ENCODE measurements at places on chromosomes 5 and 9. TPM values are rescaled to one million over a fixed set of nuclear protein-coding genes. Genes with fewer than 3 reads are reported as not detected.

Gene FBP2
- 0.23 TPM for total RNA-seq

Gene PRDM9
- not detected for total RNA-seq

Gene PCDHAC1
- total RNA-seq = 42.7 TPM

Gene NAA35
- 61.8 TPM for total RNA-seq

Gene SLC27A6
- total RNA-seq = 4.6 TPM

Gene BAAT
- 0.23 TPM for total RNA-seq

Gene SNCAIP
- total RNA-seq = 48.2 TPM

Gene RASGEF1C
- total RNA-seq = 8.5 TPM

Gene BRINP1
- total RNA-seq = 93.0 TPM

Gene HOMER1
- total RNA-seq = 109 TPM

Gene SHOC1
- not detected for total RNA-seq

Gene SPATA31C1
- not detected for total RNA-seq

Gene LRRC70
- 4.8 TPM for total RNA-seq

Gene PNPLA7
- 1.6 TPM for total RNA-seq

Gene DOK3
- 4.4 TPM for total RNA-seq

Gene RMI1
- 17.8 TPM for total RNA-seq

Gene STPG3
- not detected for total RNA-seq

Gene MAMDC4
- 2.8 TPM for total RNA-seq

Gene CARTPT
- total RNA-seq = 2.3 TPM

Gene AIF1L
- 24.9 TPM for total RNA-seq

Gene SCGB3A1
- total RNA-seq = not detected

Gene PCDHGB7
- total RNA-seq = 18.2 TPM

Gene WNK2
- total RNA-seq = 30.7 TPM

Gene NMUR2
- not detected for total RNA-seq

Gene PPP3R2
- 0.92 TPM for total RNA-seq

Gene PDZD2
- 30.0 TPM for total RNA-seq

Data from diencephalon (tissue), 1 donor.